NCI-H2171 treated with DMSO at 0.1 percent for 48 hours (cell line): ENCODE measurements at places on chromosomes 7 and 10.

DNA sequence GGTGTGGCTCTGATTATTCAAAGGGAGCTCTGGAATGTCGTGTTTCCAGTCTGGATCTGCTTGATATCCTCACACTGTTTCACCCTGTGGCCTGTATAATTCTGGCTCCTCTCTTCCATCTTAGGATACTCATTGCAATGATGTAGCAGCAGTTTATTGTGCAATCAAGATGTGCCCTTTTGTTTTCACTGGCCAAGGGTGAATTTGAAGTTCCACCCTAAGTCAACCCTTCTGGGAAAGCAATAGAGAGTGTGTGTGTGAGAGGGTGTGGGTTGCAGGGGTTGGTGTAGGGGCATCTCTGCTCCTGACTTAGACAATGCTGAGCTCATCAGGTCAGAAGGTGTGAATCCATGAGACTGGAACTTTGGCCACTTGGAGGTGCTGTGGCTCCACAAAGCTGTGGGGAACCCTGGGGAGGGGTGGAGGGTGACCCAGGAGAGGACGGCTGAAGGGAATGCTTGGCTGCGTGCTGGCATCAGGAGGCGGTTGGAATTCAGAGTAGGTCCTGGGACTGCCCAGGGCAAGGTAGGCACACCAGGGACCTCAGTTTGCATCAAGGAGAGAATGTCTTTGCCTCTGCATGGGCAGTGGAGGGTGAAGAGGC is 118.0 kb upstream of the PRSS58 start:
- DNase-seq = no peak

DNA sequence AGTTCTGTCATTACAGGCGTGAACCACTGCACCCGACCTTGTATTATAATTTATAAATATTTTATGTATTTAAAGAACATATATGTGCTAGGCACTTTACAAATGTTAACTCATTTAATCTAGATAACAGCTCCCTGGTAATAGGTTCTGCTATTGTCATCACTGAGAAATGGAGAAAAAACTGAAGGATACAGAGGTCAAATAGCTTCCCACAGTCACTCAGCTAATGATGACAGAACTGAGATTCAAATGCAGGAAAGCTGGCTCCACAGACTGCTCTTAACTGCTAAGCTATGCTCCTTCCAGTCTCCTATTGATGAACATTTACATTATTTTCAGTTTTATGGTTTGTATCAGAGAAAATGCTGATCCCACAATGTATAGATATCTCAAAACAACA is 28.9 kb downstream of the NXPH1 start:
- no peak for DNase-seq

- DNase-seq = no peak
These were observed 148.3 kb downstream of the ARID5B start for GRCh38 chr10:62049624-62050345.

- no peak for DNase-seq
These were observed 40.3 kb upstream of the EFCAB10 start for GRCh38 chr7:105621617-105622016.

GRCh38 chr10:133129859-133130495 is 30.0 kb upstream of the KNDC1 start:
- no peak for DNase-seq

- no peak for DNase-seq
These were observed 23.0 kb downstream of the DENND11 start for GRCh38 chr7:141679014-141679413.
